Esophagus squamous epithelium (tissue), 5 donors: ENCODE measurements at places on chromosomes 5 and 9.

- DNase-seq, result no peak
Observed at GRCh38 chr5:145829708-145830361, 5.3 kb downstream of the PRELID2 start.

- DNase-seq, result no peak
Observed at GRCh38 chr5:144141585-144141984, 28.9 kb downstream of the YIPF5 start.

DNA sequence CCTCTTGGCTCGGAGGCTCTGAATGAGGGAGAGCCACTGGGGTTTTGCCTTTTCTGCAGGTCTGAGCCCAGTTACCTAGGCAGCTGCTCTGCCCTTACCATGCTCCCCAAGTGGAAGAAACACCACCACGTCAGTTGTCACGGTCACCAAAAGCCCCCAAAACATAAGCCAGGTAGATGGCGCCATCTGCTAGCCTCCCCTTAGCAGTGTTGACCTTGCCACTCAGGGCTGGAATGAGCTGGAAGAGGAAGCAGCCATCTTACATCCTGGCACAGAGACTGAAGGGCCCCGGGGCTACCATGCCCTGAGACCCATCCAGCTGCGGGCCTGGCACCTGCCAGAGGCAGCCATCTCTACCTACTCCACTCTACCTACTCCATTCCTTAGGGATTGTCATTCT is 7.4 kb downstream of the ZER1 start:
- no peak for DNase-seq

DNA sequence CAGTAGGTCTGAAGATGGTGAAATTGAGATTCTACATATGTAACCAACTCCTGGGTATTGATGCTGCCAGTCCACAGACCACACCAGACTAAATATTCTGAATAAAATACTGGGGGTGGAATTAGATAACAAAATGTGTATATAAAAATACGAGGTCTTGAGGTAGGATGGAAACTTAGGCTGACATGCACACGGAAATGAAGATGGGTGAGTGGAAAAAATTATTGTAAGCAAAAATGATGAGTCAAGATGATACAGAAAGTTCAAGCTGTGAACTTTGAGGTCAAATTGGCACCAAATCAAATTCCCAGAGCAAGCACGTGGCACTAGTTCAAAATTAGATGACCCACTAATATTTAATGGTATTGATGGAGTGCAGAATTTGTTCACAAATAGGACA is 713.4 kb upstream of the ACO1 start:
- no peak for DNase-seq

DNA sequence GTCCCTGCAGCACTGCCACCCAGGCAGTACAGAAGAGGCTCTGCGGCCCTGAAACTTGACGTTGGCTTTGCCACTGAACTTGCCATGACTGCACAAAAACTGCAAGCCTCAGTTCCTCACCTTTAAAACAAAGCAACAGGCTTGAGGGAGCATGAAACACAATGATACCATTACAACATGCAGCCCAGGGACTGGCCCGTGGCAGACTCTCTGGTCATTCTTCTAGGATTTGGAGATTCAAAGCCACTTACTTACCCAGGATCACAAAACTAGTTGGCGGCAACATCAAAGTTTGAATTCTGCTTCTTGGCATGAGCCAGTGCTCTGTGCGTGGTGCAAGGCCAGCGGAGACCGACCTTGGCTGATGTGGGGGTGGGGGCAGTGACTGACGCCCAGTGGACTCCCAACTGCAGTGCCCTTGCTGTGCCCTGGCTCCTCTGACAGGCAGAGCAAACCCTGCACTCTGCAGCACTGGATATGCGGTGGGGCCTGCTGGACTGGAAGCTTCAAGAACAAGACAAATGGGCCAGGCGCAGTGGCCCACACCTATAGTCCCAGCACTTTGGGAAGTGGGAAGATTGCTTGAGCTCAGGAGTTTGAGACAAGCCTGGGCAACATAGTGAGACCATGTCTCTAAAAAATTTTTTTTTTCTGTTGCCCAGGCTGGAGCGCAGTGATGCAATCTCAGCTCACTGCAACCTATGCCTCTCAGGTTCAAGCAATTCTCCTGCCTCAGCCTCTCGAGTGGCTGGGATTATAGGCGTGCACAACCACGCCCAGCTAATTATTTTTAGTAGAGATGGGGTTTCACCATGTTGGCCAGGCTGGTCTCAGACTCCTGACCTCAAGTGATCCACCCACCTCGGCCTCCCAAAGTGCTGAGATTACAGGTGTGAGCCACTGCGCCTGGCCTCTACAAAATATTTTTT is 18.9 kb downstream of the SQSTM1 start:
- no peak for DNase-seq

DNA sequence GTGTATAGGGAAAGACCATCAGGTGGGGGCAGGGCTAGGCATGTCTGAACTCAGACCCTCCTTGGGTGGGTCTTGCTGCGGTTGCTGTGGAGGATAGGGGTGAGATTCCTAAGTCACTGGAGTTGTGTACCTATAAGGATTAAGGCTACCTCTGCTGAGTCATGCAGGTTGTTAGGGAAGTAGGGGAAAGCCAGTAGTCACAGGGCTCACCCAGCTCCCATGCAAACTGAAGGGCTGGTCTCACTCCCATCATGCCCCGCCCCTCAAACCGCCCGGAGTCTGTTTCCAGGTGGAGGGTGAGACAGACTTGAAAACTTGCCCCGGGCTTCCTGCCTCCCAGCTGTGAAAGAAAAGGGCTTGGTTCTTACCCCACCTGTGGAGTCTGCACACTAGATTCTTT is 161.8 kb downstream of the CAVIN4 start:
- no peak for DNase-seq

DNA sequence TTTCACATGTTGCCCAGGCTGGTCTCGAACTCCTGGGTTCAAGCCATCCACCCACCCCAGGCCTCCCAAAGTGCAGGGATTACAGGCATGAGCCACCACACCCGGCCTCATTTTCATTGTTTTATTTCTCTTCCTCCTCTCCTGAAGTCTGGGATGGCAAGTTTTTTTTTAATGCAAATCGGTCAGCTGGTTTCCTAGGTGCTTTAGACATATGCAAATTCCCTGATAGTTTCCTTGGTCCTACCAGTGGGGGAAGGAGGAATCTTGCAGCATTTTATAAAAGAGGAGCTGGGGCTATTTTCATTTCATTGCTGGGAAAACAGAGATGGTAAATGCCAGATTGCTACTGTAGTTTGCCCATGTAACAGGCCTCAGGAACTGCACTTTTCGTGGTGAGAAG is 179.4 kb downstream of the ACTL7B start:
- no peak for DNase-seq

DNA sequence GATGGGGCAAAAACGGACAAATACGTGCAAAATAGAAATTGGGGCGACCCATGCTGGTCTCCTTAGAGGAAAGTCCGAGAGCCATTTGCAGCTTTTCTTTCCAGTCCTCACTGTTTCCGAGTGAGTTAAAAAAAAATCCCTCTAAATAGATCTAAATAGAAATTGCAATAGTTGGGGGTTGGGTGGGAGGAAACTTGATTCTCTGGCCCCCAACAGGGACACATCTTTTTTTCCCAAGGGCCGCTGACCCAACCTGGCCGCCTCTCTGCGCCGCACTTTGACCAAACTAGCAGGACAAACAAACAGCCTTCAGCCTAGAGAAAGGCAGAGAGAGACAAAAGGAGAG is 2.8 kb upstream of the NKX2-5 start:
- no peak for DNase-seq

- no peak for DNase-seq
Observed at GRCh38 chr9:35522187-35522586, 32.3 kb downstream of the RUSC2 start.

DNA sequence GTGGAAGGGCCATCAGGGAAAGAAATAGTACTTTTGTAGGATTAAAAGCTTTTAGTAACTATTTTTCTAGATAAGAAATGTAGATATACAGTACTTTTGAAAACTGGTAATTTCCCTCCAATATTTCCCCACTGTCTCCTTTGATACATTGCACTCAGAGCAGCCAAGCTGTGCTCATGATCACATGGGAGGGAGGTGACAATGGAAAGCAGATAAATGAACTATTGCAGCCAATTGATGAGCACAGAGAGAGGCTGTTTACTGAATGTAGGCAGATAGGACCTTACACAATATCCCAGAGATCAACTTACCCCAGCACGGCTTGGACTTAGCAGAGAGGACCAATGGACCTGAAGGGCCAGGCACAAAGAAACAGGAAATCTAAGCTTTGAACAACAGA is 178.0 kb upstream of the NREP start:
- DNase-seq, result no peak

- DNase-seq, result no peak
Observed at GRCh38 chr5:126987271-126987899, 43.0 kb downstream of the MARCHF3 start.

DNA sequence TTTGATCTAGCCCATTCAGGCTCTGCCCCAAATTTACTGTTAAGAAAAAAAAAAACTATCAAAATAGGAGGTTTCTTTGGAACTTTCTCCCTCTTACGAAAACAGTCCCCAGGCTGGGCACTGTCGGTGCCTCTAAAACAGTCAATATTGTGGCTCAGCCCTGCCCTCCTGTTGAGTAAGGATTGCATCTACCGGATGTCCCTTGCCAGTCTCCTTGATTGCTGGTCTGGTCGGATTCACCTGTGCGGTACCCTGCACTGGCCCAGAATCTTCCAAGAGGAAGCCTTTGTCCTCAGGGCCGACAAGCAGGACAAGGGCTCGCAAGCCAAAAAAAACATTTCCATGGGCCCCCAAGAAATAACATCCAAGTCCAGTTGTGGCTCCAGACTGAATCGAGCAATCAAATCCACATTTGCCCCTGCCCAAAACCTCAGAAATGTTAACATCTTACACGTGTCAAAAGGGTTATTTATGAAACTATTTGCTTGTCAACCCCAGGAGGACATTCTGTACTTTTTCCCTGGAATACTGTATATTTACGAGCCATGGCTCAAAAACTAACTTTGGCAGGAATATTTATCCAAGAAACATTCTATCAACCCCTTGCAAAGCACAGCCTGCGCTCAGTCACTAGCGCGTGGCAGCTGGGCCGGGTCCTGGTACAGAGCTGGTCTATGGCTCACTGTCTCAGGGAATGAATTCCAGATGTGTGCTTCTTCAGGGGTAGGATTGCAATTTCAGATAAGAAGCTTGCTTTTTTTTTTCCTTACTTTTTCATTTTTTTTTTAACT is 129.2 kb upstream of the ADRA1B start:
- DNase-seq, result no peak

- DNase-seq, result no peak
Observed at GRCh38 chr9:136923881-136924280, 20.7 kb downstream of the FBXW5 start.

- DNase-seq, result no peak
Observed at GRCh38 chr9:38027714-38028113, 41.3 kb downstream of the SHB start.

DNA sequence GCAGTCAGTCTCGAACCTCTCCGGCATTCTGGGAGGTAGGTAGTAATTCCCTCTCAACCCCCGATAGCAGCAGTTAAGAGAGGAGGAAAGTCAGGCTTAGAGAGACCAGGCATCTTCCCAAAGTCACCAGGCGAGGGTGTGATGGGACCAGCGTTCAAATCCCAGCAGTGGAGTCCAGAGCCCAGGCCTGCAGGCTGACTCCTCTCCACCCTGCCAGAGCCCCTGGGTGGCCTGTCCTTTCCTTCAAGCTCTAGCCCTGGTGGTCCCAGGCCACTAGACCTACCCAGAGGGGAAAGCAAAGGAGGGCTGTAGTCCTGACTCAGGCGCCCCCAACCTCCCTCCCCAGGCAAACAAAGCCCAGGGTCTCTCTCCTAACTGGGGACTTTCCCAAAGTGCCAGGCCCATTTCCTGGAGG is 4.2 kb upstream of the NR5A1 start:
- DNase-seq, result no peak

GRCh38 chr5:125612776-125613175 is 810.4 kb upstream of the GRAMD2B start:
- no peak for DNase-seq

DNA sequence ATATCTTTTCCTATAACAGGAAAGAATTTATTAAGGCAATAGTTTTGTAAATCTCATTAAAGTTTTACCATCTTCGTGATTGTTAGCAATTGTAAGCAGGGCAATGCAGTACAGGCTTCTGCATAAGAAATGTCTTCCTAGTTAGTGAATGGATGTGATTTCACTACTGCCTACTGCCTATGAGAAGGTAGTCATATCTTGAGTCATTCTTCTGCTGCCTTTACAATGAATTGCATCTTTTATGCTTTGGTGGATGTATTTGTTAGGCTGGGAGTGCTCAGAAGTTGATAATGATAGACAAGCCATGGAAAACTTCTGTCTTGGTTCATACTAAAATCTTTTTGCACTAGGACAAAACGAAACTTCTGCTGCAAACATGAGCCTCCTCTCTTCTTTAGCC is 128.0 kb downstream of the ADAMTSL1 start:
- DNase-seq, result no peak

DNA sequence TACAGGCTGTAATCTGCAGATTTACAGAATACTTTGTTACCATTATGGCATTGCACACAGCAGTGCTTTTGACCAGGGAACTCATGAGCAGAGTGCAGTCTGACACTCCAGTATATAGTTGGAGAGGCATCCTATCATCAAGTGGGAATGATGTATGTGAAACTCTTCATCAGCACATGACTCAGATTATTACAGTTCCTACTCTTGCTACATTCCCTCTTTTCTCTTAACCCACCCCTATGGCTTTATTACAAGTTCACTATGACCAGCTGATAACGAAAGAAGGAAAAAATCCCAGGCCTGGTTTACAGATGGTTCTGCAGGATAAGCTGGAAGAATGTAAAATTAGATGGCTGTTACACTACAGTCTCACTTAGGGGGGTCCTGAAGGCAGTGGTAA is 385.9 kb downstream of the RASEF start:
- DNase-seq, result no peak

DNA sequence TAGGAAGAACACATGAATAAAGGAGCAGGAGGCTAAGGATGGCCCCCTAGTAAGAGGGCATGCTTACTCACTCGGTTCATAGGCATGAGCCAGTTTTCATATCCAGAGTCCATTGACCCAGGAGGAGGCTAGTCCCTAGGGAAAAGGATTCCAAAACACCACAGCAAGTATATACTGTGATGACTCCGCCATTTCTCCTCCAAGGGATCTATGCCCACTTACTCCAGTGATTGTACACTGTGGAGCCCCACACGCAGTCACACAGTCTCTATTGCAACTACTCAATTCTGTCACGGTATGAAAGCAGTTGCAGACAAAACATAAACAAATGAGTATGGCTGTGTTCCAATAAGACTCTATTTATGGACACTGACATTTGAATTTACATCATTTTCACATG is 117.7 kb upstream of the ALDH1B1 start:
- no peak for DNase-seq

DNA sequence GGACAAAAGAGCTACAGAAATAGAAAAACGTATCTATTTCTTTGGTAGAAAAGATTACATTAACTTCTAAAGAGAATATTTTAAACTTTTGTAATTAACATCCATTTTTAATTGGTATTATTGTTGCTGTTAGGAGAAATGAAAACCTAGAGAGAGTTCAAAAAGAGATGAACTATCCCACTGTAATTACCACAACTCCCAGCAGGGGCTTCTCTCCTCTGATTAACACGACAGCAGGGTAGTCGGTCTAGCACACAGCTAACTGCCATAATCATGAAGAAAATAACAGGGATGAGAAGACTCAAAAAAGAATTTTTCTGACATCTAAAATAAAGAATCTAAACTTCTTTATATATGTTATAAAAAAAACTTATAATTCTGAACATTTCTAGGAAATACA is 86.2 kb upstream of the CDH9 start:
- no peak for DNase-seq
